A549 treated with AZD2906 at 1 μM for 4 hours (cell line): ENCODE measurements at places on chromosomes 2 and 18. TPM values are rescaled to one million over a fixed set of nuclear protein-coding genes. Genes with fewer than 3 reads are reported as not detected.

Gene NPPC
- total RNA-seq, result 0.24 to 0.70 TPM (median 0.34 TPM) in 4 of 5 replicates, not detected in the other

Gene ZNF396
- 0.54 to 0.89 TPM (median 0.60 TPM) in 5 replicates for total RNA-seq

Gene REG3A
- not detected in 5 replicates for total RNA-seq

Gene LYPD6
- total RNA-seq, result 0.04 to 0.08 TPM (median 0.07 TPM) in 5 replicates

Gene CDCA7
- 38.4 to 45.7 TPM (median 44.2 TPM) in 5 replicates for total RNA-seq

Gene MGAT4A
- total RNA-seq, result 1.9 to 3.0 TPM (median 2.6 TPM) in 5 replicates

Gene SMIM21
- total RNA-seq, result not detected in 5 replicates

Gene DNAH6
- 0.02 to 0.08 TPM (median 0.02 TPM) in 5 replicates for total RNA-seq

Gene CTNNA2
- total RNA-seq, result 0.08 to 0.62 TPM (median 0.26 TPM) in 5 replicates

Gene VAMP8
- 14.8 to 19.3 TPM (median 16.2 TPM) in 5 replicates for total RNA-seq

Gene HNMT
- 0.35 to 1.9 TPM (median 0.51 TPM) in 5 replicates for total RNA-seq

Gene TWIST2
- 8.5 to 16.9 TPM (median 14.4 TPM) in 5 replicates for total RNA-seq

Gene RALBP1
- 24.9 to 29.3 TPM (median 28.6 TPM) in 5 replicates for total RNA-seq
